ENCODE measurements at places on chromosomes 16 and 17.

DNA sequence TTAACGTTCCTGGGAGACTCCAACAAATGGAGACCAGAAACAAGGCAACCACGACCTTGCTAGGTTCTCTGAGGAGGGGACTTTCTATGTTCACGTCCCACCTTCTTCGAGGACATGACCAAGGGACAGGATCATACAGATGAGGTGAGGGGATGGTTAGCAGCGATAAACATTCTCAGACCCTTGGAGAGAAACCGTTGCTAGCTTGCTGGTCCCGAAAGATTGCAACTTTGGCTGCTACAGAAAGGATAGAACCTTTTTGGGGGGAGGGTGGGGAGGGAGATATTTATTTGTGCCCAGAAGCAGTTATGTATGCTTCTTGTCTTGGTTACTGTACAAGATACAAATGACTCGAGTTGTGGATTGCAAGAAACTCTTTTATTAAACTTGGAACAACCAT is 35.3 kb upstream of the KCNJ2 start:
- DNase-seq: no peak

DNA sequence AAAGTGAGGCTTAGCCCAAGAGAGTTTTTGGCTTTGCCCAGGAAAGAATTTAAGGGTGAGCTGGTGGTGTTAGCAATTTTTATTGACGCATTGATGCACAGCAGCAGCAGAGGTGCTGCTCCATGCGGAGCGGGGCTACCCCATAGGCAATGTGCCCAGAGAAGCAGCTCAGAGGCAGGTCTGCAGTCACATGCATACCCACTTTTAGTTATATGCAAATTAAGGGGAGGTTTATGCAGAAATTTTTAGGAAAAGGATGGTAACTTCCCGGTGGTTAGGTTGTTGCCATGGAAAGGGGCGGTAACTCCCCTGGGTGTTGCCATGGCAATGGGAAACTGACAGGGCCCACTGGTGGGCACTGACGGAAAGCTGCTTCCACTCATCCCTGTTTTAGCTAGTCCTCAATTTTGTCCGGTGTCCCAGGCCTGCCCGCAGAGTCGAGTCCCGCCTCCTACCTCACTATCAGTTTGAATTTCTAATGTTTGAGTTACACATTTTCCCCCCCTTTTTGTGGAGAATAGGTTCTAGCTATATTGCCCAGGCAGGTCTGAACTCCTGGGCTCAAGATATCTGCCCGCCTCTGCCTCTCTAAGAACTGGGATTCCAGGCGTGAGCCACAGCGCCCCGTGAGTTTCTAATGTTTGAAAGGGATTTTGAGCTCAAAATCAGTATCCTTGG is 10.4 kb upstream of the GJD3 start:
- no peak for DNase-seq

GRCh38 chr17:5443728-5444127 is 4.8 kb upstream of the C1QBP start:
- DNase-seq: no peak

- no peak for DNase-seq
Measured at GRCh38 chr17:1460233-1460632, 4.2 kb upstream of the CRK start.

- DNase-seq: peak; percentile 63
Measured at GRCh38 chr17:44331249-44331760, 6.7 kb upstream of the SLC25A39 start.

GRCh38 chr17:51761105-51761504 is 397.4 kb downstream of the CA10 start:
- no peak for DNase-seq

DNA sequence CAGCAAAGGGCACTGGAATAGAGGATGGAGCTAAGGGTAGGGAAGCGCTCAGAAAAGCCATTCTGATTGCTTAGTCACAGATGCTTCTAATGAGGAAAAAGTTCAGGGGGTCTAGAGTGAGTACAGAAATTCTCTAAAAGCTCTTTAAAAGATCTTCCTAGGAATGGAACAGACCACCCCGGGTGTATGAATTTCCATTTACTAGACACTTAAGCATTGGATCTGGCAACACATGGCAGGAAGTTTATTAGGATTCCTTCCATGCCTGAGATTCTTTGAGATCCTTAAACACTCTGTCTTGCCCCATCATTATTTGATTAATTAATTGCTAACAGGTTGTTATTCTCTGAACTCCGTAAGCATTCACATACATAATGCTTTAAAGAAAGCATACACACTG is 8.5 kb downstream of the KRTAP9-7 start:
- no peak for DNase-seq

DNA sequence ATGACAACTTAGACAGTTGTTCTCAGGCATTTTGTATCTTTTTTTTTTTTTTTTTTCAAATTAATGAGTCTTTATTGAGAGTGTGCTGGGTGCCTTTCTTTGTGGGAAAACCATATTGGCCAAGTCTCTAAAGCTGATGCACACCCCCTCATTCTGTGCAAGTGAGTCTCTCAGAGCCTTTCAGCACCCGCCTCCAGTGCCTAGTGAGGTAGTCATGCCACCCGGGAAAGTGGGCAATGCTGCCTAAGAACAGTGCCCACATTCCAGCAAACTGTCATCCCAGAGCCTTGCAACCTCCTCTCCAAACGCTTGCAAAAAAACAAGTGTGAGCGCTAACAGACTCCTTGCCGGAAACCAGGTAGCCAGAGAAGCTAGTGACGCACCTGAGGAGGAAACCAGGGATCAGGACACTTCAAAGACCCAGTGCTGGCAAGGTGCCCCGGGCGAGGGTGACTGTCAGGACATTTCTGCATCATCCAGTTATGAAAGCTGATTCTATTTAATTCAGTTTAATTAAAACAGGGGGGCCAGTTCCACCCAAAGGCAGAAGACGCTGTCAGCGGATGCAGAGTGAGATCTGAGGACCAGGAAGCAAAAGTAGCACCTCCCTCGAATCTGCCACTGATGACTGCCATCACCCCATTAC is 34.9 kb downstream of the SMARCE1 start:
- DNase-seq: no peak

- no peak for DNase-seq
Measured at GRCh38 chr16:47079860-47080259, 63.9 kb downstream of the NETO2 start.

GRCh38 chr16:2256531-2257140 is 5.2 kb upstream of the ECI1 start:
- no peak for DNase-seq

- no peak for DNase-seq
Measured at GRCh38 chr16:8237452-8237851, 352.9 kb downstream of the TMEM114 start.

GRCh38 chr16:77221482-77221881 is 22.3 kb downstream of the SYCE1L start:
- no peak for DNase-seq

DNA sequence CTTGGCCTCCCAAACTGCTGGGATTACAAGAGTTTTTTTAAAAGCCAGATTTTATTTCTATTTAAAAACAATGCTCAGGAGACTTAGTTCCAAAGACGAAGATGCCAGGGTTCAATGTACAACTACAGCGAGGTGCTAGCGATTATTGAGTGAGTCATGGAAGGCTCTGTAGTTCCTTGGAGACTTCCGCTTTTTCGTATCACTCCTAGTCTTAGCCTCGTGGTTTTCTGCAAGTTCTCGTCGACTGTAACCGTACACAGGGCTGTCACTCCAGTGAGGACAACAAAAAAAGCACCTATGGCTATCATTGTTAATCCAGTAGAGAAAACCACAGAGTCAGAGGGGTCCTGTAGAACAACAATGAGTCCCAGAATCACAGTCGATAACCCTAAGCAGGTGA is 22.7 kb upstream of the ZC3H7A start:
- no peak for DNase-seq

DNA sequence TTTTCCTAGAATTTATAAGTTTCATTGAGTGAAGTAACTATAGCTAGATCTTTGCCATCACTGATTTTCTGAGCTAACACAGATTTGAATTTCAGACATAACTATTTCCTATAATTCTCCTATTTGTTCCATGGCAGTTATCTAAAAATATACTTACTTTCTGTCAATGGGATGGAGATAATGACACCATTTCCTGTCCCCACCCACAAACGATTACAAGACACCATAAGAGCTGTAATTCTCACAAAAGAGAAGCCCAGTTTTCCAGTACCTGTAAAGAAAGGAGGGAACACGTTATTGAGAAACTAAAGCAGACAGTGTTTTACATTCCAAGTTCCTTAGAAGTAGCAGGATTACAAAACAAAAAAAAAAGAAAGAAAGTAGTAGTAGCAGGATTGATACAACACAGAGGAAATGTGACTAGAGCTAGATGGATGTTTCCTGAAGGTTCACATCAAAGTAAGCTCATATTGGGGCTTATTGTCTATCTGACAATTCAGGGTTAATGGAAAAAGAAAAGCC is 110.9 kb upstream of the TOB1 start:
- DNase-seq: no peak

GRCh38 chr17:28773736-28774135 is 29.9 kb downstream of the TRAF4 start:
- DNase-seq: no peak

- no peak for DNase-seq
Measured at GRCh38 chr17:18851201-18851600, 6.7 kb upstream of the PRPSAP2 start.

- no peak for DNase-seq
Measured at GRCh38 chr16:84455031-84455430, 49.4 kb downstream of the MEAK7 start.

DNA sequence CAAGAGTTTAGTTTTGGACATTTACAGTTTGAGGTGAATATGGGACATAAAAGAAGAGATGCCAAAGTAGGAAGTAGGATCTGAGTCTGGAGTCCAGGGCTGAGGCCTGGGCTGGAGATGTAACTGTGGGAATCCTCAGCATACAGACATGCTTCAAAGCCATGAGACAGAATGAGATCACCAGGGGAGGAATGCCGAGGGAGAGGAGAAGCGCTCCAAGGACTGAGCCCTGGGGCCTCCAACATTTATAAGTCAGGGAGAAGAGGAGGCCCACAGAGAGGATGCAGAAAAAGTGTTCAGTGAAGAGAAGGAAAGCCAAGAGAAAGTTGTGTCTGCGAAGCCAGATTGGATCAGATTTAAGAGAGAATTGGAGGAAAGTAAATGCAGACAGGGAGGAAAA is 277.5 kb upstream of the MYOCD start:
- DNase-seq: no peak

GRCh38 chr16:69465083-69465721 is 40.8 kb downstream of the CYB5B start:
- no peak for DNase-seq

- DNase-seq: no peak
Measured at GRCh38 chr17:40726919-40727318, 23.4 kb upstream of the KRT24 start.

- no peak for DNase-seq
Measured at GRCh38 chr17:8096541-8096940, 9.0 kb upstream of the ALOX12B start.

- DNase-seq: no peak
Measured at GRCh38 chr16:82061861-82062525, 26.9 kb downstream of the HSD17B2 start.

GRCh38 chr17:7479213-7480088 is at the start of gene ZBTB4:
Gene ZBTB4 (minus strand): TSS chr17:7479631. CDS start chr17:7466801, 12,830 bp downstream.
- peak; percentile 63 for DNase-seq

DNA sequence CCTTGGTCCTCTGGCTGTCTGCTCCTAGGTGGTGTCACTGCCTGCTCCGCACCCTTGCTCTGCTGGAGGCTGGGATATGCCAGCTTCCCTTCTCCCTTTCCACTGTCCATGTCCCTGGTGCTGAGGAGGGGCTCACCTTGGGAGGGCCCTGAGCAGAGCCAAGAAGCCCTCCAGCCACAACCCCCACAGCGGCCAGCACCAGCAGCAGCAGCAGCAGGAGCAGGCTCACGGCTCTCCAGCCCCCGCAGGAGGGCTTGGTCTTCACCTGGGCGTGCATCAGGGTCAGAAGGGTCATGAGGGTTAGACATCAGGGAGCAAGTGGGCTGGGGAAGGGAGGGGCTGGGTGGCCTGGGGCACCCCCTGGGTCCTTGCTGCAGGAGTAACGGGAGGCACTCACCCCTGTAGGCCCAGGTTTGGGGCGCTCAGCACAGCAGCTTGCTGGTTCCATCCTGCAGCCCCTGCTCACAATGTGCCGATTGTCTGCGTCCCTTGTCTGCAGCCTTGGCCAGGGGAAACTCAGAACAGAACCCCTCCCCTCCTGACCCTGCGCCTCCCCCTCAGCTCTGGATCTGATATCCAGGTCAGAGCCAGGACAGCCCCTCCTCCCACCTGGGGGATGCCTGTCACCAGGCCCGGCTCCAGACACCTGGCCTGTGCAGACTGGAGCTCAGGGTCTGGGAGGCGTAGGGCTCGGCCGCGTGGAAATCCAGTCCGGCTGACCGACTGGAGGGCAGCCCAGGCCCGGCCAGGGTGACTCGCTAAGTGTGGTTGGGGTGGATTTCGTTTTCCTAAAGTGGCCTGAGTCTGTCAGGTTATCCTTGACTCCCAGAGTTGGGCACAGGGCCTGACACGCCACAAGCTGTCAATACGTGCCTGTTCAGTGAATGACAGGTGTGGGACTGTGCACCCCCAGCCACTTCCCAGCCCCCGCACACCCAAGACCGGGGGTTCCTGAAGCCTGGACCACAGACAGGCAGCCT is at the start of gene BRICD5:
Gene BRICD5, minus strand, starts transcription at position 478 of the 980 bp plus-strand sequence. Its CDS starts 30 bp downstream, at position 448.
- no peak for DNase-seq

- no peak for DNase-seq
Measured at GRCh38 chr17:41012326-41013120, 3.6 kb upstream of the KRTAP3-1 start.

DNA sequence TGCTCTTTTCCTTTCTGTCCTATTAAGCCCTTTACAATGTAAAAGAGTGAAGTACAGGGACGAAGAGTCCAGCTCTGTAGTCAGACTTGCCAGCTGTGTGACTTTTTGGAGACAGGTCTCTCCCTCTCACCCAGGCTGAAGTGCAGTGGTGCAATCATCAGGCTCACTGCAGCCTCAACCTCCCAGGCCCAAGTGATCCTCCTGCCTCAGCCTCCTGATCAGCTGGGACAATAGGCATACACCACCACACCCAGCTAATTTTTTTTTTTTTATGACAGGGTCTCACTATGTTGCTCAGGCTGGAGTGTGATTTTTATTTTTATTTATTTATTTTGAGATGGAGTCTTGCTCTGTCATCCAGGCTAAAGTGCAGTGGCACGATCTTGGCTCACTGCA is 7.1 kb upstream of the ITPRIPL2 start:
- no peak for DNase-seq

DNA sequence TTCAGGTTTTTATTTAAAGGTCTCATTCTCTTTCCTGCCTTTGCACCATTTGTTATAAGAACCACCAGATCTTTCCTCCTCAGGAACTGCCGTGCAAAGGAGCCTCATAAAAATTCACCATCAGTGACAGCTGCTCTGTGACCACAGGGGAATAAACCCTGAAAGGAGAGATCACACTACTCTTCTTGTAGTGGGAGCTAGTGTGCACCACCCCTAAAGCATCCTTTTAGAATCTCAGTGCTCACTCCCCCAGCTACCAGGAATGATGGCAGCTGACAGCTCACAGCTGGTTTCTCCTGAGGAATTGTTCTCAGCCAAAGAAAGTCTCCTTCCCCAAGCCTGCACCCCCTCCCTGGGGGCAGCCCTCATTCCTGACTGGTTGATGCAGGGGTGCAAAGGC is 18.7 kb downstream of the VAT1L start:
- no peak for DNase-seq

DNA sequence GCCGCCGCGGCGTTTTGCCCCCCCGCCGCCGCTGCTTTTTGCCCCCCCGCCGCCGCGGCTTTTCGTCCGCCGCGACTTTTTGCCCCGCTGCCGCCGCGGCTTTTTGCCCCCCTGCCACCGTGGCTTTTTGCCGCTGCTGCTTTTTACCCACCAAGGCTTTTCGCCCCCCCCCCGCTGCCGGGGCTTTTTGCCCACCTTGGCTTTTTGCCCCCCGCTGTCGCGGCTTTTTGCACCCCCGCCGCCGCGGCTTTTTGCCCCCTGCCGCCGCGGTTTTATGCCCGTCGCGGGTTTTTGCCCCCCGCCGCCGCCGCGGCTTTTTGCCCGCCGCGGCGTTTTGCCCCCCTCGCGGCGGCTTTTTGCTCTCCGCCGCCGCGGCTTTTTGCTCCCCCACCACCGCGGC is 1343.0 kb downstream of the TP53TG3F start:
- no peak for DNase-seq
